IMR-90 (cell line): ENCODE measurements at places on chromosomes 1 and 21.

DNA sequence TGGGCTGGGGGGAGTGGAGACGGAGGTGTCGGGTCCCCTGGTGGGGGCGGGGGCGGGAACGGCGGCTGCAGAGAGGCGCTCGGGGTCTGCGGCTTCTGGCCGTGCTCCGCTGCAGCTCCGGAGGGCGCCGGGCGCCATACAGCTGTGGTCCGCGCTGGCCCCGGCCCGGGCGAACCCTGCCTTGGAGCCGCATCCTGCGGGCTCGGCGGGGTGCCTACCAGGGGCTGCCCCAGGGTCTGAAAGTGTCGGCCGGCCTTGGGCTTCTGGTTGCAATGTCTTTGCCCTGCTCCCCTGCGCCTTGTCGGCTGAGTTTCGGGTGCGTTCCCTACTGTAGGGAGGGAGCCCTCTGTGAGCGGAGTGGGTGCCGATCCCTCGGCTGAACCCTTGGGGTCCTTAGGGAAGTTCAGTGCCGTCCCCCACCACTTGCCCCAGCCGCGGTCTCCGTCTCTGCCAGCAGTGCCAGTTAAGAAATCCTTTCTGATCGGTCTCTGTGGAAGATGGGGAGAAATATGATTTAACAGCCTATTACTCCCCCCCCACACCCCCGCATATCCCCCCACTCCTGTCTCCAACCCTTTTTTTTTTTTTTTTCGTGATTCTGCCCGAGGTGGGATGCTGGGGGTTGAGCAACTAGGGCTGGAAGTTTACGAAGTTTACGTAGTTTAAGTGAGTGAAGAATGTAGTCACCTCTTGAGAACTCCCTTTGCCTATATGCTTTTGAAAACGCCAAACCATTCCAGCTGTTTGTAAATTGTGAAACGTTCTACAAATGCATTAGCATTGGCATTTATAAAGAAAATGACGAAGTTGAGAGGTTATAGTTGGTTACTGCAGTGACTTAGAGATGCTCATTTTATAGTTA lies 588 bp downstream of the NEXN start:
- DNase-seq: peak; percentile 81

DNA sequence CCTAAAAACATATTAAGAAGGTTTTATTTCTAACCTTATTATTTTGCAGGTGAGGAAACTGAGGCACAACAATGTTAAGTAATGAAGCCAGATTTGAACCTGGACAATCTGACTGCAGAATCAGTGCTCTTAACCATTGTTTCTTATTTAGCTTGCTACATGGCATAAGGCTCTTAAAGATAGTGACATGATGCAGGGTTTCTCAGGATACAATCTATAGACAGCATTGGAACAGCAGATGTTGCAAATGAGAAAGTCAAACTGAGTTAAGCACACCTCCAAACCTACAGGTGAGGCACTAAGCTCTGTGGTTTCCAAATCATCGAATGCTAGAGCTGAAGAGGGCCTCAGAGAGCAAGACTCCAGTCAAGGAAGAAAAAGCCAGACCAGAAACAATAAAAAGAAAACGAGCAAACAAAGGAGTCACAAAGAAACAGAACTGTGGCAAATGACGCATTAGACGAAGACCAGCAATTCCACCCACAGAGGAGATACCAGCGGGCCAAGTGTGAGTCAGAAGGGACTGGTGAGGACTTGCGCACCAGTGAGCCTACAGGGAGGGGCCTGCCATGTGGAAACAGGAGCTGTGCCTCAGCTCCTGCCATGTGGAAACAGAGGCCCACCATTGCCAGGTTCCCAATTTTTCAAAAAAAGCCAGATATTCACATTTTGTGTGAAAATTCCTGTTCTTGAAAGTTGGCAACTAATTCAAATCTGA lies 14.4 kb downstream of the CD58 start:
- peak; percentile 48 for DNase-seq

DNA sequence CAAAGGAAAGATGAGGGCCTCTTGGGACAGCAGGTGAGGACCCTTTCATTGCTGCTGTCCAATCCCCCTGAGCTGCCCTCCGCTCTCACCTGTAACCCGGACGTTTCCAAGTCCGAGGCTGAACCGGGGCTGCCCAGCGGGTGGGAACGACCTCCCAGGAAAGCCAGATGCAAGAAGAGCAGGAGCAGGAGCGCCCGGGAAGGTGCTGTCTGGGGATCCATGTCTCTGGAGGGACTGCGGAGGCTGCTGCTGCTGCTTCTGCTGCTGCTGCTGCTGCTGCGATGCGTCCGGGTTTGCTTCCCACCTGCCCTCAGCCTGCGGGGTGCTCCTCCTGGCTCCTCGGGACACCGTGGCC lies at the start of gene NPPB:
Gene NPPB, minus strand, starts transcription at position 333 of the 355 bp plus-strand sequence. Its CDS starts 112 bp downstream, at position 221.
- no peak for DNase-seq

- DNase-seq: peak; percentile 76
Observed at GRCh38 chr1:155794605-155795245, 62.3 kb downstream of the GON4L start.

- DNase-seq: peak; percentile 59
Observed at GRCh38 chr1:41900603-41901444, 17.9 kb downstream of the HIVEP3 start.

DNA sequence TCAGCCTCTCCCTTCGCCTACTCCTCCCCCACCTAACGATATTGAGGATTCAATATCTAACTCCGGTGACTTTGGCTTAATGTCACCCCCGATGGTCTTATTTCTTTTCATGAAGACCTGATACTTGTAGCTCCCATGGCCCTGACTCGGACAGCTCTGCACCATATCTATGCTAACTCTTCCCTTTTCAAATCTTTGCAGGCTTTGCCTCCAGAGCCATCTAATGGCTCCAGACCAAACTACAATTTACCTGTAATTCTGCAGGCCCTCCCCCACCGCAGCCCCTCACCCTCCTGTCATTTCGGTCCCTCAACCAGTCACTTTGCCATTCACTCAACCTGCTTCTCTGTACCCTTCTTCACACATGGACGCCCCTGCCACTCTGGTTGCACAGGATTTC lies 7.9 kb upstream of the GSTM5 start:
- DNase-seq: peak; percentile 0

DNA sequence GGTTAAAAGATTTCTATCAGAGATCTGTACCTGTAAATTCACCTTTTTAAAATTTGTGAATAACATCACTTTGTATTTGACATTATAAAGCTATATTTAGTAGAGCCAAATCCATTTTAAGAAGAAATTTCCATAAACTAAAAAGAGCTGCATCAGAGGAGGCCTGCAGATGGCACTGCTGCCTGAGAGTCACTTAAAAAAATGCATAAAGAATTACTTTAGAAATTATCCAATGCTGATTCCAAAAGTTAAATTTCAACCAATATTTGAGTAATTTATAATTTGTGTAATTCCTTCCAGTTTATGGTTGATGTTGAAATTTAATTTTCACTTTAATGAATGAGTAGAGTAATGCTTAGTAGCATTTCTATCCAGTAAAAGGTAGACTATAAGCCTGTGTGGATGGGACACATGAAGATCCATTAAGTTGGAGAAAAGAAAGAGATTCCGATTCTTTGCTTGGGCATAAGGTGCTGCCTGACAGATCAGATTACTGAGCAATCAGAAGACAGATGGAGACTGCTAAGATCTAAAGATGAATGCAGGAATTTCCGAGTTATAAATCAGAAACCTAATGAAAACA lies 20.7 kb upstream of the RPE65 start:
- DNase-seq: peak; percentile 41

DNA sequence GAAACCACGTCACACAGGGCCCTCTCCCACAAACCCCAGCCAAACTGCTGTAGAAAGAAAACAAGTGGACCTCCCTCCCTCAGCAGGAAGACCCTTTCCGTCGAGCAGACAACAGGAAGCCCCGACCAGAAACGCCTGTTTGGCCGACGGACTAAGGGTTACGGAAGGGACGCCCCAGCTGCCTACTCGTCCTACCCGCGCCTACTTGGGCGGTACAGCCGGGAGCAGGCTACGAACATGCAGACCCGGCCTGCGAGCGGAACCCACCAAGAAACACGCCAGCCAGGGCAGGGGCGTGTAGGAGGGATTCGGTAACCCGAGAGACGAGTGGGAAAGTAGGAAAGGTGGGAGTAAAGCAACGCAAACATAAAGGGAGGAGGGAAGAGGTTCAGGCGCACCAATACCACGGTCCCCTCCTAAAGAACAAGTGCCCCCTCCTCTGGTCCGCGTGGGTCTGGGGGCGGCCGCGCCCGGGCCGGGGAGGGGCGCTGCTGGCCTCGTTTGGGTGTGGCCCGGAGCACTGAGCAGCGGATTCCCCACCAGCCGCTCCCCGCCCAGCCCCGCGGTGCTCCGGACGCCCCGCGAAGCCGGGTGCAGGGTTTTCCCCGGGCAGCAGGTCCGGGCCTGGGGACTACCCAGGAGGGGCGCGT lies 450 bp downstream of the S100A10 start:
- DNase-seq: no peak

- peak; percentile 97 for DNase-seq
Observed at GRCh38 chr21:36927719-36928117, 38.8 kb downstream of the HLCS start.

DNA sequence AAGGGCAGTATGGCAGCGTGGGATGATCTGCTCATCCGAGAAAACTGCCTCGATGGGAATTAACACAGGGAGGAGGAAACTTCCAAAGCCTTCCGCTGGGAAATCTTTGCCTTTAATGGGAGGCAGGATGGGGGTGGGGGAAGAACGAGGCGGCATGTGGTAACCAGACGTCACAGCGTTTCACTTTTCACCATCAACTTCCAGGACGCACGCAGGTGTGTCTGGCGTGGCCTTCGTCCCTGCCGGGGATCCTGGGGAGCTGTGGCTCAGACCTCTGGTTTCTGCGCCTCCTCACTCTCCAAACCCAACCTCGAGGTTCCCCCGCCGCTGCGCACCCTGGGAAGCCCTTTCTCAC lies 282 bp downstream of the RSPH1 start:
- peak; percentile 16 for DNase-seq
